Epithelial cell of proximal tubule (primary cell): ENCODE measurements at places on chromosomes 7 and 10. TPM values are rescaled to one million over a fixed set of nuclear protein-coding genes. Genes with fewer than 3 reads are reported as not detected.

- no peak for DNase-seq
Measured at GRCh38 chr10:88315755-88316154, 267.4 kb downstream of the RNLS start.

DNA sequence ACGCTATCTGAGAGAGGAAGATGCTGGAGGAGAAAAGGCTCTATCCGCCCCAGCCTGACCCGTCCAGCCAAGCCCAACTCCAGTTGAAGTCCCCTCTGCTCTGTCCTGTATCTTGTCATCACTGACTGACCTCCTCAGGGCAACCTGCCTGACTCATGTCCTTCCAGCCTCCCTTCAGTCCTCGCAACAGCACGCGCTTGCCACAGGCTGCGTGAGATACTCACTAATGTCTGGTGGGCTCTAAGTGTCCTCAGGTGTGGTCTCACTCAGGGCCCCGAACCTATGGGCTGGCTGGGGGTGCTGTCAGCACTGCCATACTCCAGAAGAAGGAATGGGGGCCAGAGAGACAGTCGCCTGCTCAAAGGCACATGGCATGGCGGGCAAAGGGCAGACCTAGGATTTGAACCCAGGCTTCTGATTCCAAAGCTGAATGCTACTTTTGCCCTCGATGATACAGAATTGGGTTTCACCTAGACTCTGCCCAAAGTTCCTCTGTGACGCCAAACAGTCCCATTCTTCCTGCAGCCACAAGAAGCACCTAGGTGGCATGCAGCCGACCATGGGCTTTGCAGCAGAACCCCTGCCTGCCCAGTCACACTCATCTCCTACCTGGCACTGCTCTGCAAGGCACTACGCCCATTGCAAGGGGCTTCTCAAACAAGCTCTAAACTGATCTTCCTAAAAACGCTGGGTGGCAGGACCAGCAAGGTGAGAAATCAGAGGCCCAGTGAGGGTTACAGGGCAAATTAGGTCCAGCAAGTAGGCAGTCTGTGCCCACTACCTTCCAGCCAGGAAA lies 8.5 kb downstream of the FAM53B start:
- DNase-seq = no peak

DNA sequence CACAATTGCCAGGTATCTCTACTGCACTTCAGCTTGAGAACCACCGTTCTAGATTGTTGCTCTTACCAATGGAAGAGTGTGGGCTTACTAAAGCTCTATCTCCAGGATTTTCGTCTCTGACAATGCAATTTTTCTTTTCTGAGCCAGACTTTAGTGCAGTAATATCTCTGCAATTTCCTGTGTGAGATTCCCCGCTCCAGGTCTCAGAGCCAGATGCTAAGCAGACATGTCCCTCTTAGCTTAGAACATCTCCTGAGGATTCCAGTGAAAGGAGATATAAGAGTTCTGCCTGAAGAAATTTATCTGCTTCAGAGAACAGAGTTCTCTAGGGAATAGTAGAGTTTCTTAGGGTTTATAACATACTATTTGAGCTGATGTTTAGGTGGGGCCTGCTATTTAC lies 82.0 kb downstream of the SND1 start:
- no peak for DNase-seq

GRCh38 chr7:113548137-113548536 lies 370.7 kb downstream of the PPP1R3A start:
- peak; percentile 50 for DNase-seq

Gene FZD1
- total RNA-seq = 4.7 and 5.9 TPM in 2 replicates
